ENCODE measurements at places on chromosomes 11 and 22.

DNA sequence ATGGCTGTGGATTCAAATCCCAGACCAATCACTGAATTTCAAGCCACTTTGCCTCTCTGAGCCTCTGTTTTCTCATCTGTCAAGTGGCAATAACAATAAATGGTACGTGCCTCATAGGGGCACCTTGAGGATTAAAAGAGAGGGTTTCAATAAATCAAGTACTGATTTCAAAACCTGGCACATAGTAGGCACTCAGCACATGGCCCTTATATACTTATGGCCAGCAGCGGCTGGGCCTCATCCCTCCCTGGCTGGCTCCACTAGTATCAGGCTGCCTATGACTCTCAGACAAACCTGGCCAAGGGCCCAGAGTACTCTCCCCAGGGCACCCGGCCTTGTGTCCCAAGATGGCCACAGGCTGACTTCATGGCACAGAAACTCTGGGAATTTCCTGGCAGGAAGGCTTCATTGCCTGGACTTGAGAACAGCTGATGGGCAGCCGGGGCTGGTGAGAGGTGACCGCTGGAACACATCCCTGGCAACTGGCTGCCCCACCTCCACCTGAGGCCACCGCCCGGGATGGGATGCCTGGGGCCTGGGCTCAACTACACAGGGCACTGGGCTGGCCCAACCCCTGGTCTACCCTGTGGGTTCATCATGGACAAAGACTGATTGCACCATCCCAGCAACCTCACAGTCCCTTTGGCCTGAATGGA is 3.4 kb downstream of the FADS3 start:
- no peak for DNase-seq

DNA sequence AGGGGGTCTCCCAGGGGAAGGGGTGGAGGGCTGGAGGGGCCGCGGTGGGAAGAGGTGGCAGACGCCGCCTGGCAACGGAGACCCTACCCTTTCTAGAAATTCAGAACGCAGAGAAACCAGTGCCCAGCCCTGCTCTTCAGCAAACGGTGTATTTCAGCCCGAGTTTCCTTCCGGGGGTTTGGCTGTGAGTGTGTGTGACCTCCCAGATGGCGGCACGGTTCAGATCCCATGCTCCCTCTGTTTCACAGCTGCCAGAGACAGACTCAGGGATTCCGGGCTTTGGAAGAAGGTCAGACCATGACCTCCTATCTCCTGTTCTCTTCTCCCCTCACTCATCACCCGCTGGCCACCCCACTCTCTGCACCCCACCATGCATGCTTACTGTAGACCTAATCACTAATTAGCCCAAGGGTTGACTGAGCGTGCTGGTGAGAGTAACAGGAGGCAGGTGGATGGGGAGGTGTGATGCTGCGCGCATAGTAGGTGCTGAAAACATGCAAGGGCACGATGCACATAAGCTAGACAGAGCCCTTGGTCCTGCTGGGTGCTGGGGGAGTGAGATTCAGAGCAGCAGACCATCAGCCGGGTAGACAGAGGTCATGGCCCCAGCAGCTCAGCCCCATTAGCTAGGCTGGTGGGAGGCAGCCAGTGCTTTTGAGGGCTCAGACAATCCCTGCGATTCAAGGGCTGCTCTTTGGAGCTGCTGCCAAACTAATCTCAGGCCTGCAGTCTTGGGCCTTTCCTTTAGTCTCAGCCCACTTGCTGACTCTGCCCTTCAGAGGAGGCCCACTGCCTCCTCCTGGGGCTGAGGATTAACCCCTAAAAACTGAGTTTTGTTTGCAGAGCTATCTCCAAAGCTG is 256.5 kb upstream of the CADM1 start:
- no peak for DNase-seq

- no peak for DNase-seq
These were observed 11.1 kb downstream of the SPTBN2 start for GRCh38 chr11:66717925-66718319.

DNA sequence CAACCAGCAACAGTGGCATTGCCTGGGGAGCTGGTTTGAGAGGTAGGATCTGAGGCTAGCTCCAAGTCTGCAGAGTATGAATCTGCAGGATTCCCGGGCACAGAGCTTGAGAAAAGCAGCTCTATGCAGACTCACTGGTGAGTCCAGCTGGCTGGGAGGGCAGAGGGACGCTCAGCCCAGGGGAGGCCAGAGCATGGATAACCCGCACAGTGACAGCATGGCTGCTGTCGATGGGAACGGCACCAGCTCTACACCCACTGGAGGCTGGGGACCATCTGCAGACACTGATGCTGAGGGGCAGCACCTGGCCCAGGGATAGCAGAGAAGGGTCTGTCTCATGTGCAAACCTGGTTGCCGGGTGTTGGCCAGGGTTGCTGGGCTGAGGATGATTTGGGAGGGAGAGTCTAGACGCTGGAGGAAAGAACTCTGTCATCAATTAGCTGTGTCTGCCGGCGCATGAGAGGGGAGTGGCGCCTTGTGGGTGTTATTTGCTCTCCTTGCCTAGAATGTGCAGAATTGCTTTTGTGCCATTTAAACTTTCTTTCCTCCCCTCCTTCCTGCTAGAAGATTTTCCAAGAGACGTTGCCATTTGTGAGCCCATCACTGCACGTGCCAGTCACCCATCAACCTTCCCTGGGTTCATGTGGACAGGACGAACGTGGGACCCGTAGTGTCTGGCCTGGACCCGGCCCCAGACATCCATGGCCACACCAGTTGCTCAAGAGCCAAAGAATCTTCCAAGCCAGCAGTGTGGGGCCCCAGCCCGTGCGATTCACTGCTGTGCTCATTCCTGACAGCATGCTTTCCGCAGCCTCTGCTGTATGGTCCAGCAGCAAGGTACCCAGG is 19.1 kb upstream of the LINC01488 start:
- DNase-seq, result no peak

- no peak for DNase-seq
These were observed 1.5 kb downstream of the CRKL start for GRCh38 chr22:20918663-20919218.

DNA sequence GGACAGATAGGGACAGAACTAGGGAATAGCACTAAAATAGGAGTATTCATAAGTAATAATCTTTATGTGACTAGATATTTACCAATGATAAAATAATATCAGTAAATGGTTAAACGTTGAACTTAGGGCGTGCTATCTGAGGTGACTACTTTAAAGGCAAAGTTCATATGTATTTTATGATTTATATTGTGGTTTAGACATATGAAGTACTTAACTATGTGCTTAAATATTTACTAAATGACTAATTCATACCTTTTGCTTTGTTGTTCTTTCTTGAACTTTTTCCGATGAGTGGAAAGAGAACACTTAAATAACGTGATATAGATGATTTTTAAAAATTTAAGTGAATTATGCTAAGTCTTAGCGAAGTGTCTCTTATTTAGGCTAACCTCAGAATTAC is 14.7 kb downstream of the LUZP2 start:
- DNase-seq, result no peak

- no peak for DNase-seq
These were observed 98.4 kb upstream of the OR9G4 start for GRCh38 chr11:56846631-56847576.

- DNase-seq, result no peak
These were observed 153.4 kb downstream of the CCDC34 start for GRCh38 chr11:27209562-27210005.

DNA sequence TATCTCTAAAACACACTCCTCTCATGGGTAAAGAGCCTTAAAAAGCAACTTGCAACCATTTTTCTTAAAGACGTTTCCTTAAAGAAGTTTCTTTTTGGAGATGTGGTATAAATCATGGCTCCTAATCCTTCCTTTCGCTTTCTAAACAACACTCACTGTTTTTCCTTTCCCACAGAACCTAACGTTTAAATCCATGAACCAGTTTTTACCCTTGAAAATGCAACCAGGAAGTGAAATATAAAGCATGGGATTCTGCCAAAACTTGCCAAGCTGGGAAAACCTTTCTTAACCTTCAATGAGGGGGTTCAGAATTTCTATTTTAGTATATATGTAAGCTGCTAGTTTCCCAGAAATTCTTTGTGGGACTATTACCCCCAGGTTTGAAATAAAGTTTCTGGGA is 8.6 kb downstream of the PLEKHA7 start:
- DNase-seq, result no peak
